Activated naive CD4-positive, alpha-beta T cell treated with anti-CD3 and anti-CD28 coated beads for 36 hours (primary cell): ENCODE measurements at places on chromosomes 11 and 22. TPM values are rescaled to one million over a fixed set of nuclear protein-coding genes. Genes with fewer than 3 reads are reported as not detected.

DNA sequence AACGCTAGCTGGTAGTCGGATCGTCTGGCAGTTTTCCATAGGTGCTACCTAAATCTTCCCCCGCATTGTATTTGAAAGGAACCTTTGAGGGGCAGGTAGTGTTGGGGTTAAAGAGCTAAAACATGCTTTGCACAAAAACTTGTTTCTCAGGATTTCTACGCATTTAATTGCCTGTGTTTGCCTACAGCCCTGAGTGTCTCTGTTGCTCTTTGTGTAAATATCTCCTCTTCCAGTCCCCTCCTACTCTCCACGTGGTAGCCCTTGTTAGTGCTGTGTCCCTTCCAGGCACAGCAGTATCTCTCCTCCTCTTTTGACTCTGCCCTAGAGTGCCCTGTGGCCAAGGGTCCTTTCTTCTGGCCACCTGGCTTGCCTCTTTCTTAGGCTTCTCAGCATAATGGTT is 81.7 kb downstream of the BARX2 start:
- no peak for DNase-seq

- DNase-seq = no peak
Observed at GRCh38 chr11:86287468-86287796, 14.6 kb upstream of the HIKESHI start.

DNA sequence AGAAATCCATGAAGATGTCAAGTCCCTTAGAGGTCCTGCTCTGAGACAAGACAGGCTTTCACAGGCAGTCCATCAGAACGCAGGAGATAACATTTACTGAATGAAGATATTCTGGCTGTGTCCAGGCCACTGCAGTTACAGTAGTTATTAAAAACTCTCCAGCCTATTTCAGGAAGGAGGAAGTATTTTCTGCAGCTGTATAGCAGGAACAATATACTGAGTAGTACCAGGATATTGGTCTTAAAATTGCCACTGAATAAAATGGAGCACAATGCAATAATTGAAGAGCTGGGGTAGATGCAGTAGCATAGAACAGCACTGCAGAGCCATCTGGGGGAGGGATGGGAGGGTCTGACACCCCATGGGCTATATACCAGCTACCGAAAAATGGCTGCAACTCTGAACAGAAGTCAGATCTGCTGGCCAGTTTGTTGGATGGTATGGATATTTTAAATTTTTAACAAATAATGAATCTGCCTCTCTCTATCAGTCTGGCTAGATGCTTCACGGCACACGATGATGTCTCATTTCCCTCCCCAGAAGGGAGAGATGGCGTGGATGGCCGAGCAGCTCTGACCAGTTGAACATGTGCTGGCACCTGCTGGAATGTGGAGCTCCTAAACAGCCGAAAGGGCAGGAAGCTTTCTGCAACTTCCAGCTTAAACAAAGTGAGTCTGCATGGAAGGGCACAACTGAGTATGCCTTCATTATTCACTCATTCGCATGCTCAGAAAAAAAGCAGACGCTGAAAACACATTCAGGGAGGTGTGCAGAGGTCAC is 342.1 kb upstream of the SYN3 start:
- DNase-seq = no peak

The KRTAP5-8 gene
- total RNA-seq = not detected

DNA sequence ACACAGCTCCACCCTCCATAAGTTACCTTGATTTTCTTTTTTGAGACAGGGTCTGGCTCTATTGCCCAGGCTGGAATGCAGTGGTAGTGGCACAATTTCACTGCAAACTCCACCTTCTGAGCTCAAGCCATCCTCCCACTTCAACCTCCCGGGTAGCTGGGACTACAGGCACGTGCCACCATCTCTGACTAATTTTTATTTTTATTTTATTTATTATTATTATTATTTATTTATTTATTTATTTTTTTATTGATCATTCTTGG is 9.6 kb downstream of the RPS3 start:
- no peak for DNase-seq
